Muscle of leg (tissue), 16 donors: ENCODE measurements at places on chromosomes 5 and 9.

DNA sequence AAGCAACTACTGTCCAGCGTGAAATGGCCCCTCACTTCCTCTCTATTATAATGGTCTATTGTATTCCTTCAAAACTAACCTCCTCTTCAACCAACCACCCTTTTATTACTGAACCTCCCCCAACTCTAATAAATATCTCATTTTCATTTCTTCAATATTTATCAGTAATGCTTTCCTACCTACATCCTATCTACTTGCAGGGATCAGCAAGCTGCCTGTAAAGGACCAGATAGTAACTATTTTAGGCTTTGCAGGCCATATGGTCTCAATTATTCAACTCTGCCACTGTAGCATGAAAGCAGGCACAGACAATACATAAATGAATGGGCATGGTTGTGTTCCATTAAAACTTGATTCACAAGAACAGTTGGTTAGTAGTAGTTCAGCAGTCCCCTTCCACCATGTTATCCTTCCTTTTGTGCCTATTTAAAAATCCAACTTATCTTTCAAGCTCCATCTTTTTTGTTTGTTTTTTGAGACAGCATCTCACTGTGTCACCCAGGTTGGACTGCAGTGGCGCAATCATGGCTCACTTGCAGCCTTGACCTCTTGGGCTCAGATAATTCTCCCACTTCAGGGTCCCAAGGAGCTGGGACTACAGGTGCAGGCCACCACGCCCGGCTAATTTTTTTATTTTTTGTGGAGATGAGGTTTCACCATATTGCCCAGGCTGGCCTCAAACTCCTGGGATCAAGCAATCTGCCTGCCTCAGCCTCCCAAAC, 45.8 kb downstream of the PCDHGC5 start:
- DNase-seq = no peak

- no peak for DNase-seq
Measured at GRCh38 chr9:4670591-4670990, 4.3 kb upstream of the SPATA6L start.

DNA sequence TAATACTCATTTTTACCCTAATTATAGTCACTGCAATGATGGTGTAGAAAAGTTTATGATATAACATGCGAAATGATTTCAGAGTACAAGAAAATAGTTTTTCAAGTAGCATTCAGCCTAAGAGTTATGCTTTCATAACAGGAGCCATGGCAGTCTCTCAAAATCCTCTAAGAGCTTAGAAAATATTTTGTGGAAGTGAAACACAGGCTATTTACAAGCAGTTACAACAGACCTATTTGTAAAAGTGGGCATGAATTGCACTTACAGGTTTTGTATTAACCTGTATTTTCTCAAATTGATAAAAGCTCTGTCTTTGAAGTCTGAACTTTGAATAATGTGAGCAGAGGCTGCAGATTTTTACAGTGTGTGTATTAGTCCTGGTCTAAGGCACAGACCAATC, 523.3 kb downstream of the LRRC70 start:
- no peak for DNase-seq

DNA sequence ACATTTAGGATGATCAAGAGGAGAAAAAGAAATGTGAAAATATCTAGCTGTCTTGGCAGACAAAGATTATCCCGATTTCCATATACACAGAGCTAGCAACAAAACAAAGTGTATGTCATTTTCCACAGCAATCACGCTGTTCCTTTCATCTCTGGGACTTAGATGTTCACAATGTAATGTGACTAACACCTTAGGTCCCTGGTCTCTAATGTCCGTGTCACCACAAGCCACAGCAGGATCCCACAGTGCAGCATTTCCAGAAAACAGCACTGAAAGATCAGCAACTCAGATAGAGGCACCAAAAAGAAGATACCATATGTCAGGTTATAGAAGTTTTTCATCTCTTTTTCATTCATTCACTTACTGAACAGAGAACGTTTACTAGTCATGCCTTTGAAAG, 118.0 kb upstream of the TNPO1 start:
- DNase-seq = no peak

DNA sequence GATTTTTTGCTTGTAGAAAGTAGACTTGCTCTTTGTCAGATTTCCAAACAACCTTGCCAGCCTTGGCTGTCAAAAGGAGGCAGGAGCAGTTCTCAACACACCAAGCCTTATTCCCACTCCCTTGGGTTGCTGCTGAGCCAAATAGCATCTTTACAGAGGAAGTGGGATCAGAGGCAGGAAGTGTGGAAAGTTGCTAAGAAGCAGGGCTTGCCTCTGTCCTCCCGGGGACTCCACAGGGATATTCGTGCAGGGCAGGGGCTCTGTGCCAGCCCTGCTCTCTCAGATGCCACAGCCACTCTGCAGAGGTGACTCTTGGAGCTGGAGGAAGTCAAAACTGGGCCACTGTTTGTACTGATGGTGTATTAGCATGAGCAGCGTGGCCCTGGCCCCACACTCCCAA, 24.3 kb downstream of the PTPDC1 start:
- DNase-seq = peak; percentile 81

DNA sequence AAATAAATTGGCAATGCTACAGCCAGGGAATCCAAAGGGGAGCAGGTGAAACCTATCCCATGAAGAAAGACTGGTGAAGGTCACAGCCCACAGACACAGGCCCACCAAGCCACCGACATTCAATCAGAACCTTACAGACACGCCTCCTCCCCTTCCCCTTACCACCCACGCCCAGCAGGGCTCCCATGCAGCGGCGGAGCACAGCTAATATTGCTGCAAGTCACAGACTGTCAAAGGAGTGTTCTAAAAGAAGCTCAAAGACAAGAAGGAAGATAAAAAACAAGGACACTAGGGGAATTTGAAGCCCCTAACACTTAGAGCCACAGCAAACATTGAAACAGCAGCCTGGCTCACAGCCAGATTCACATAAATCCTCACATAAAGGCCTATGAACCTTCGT, 91.2 kb downstream of the MED10 start:
- DNase-seq = no peak

DNA sequence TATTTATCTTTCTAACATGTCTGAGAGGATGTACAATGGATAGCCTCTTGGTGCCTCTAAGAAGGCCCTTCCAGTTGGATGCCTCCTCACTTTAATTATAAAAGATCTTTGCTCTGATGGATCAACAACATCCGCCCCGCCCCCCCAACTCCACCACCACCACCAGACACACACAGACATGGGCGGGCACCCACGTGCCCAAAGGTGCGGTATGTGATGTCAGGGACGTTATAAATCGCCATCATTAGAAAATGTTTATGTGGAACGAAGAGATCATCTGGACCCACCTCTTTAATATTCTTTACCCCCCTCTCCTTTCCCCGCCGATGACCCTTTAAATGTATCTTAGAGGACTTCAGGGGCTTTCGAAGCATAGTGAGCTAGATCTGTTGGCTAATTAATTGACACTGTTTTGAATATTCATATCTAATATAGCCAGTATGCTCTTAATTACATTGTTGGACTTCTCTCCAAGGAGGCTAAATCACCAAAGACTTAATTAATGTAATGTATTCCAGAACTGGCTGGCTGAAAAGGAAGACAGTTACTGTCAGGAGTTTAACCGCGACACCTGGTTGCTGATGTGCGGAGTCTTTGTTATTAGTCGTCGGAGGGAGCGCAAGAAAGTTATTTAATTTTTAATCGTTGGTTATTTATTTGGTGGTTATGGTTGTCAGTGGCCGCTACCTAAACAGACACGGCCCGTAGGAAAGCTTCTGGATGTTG, 6.1 kb upstream of the FOXB2 start:
- DNase-seq = no peak

DNA sequence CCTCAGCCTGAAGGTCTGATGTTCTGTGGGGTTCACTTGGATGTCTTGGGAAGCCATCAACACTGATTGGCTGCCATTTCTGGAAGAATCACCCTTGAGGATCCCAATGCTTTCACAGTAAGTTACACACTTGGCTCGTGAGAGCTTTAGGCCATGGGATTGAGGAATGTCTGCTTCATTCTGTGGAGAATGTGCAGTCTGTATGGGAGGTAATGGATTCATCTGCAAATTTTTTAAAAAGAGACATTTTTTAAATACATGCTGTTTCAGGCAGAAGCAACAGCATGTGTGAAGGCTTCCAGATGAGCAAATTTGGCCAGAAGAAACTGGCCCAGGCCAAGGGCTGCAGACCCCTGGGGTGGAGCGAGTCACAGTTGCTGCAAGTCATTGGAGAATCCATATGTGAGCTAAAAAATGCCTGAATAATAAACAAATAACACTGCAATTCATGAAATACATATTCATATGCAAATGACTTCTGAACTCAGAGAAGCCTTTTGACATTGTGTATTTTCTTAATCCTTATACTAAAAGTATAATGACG, 146.3 kb upstream of the RASEF start:
- peak; percentile 66 for DNase-seq

DNA sequence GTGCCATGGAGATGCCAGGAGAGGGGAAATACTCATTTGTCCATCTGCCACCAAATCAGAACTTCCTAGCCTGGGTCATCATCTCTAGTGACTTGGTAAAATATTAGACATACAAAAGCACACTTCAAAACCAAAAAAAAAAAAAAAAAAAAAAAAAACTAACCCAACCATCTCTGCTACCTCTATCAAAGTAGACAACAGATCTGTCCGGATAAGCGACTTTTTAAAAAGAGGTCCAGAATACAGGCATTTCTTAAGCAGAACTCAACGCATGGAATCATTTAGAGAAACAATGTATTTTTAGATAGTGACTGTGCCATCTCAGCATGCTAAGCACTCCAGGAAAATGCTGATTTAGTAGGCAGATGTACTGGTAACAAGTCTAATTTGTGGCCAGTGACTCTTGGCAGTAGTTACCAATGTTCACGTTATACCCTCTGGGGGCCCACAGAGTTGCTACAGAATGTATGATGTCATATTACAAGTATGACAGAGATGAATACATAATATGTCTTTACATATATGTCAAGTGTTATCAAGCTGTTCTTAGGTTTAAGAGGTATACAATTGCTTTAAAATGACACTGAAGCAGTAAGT, 107.8 kb downstream of the SMIM23 start:
- peak; percentile 77 for DNase-seq

DNA sequence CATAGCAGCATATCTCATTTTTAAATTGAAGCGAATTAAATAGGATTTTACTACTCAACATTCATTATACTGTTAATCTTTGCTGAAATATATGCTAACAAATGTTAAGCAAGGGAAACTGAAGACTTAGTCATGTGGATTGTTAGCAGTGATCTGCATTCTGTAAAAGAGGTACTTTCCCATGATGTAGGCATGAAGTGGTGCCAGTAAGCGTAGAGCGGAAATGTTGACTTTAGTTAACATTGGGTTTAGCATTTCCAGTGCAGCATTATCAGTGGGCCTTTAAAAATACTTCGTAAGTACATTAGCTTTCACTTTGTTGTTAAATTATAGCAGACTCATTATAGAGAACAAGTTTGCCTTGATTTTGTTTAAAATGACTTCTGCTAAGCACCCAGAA, 130.3 kb downstream of the CDC42SE2 start:
- peak; percentile 23 for DNase-seq

- no peak for DNase-seq
Measured at GRCh38 chr9:115939065-115939765, 214.4 kb upstream of the PAPPA start.

GRCh38 chr9:122222791-122223190, 6.0 kb downstream of the LHX6 start:
- DNase-seq = no peak

- DNase-seq = peak; percentile 71
Measured at GRCh38 chr5:147512659-147513379, 3.0 kb upstream of the DPYSL3 start.

DNA sequence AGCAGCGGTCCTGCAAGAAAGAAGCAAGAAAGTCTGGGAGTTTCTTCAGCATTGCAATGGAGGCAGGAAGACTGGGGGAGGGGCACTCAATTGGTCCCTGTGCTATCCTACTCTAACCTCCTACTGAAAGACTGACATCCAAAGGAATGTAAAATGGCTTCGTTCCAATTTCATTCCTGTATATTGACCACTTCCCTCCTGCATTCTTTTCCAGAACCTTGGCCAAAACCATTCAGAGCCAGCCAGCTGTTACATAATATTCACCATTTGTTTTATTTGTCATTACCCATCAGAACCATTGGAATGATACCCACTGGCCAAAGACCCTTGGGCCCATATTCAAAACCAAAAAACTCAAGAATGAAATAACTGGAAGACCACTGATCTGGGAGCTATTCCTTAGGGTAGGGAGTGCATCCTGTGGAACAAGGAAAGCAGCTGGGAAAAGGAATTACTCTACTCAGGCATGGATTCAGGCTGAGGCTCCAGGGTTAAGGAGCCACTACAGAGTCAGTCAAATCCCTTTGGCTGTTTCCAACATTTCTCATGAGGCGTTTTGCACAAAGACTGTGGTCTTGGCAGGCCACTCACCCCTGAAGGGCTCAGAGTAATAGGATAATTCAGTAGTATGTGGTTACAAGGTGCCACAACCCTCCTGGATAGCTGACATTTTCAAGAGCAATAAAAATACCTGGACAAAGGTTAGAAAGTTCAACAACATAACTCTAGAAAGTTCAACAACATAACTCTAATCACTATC, 148.7 kb upstream of the SLC1A3 start:
- DNase-seq = no peak

- no peak for DNase-seq
Measured at GRCh38 chr9:75385236-75385635, 296.9 kb downstream of the OSTF1 start.

DNA sequence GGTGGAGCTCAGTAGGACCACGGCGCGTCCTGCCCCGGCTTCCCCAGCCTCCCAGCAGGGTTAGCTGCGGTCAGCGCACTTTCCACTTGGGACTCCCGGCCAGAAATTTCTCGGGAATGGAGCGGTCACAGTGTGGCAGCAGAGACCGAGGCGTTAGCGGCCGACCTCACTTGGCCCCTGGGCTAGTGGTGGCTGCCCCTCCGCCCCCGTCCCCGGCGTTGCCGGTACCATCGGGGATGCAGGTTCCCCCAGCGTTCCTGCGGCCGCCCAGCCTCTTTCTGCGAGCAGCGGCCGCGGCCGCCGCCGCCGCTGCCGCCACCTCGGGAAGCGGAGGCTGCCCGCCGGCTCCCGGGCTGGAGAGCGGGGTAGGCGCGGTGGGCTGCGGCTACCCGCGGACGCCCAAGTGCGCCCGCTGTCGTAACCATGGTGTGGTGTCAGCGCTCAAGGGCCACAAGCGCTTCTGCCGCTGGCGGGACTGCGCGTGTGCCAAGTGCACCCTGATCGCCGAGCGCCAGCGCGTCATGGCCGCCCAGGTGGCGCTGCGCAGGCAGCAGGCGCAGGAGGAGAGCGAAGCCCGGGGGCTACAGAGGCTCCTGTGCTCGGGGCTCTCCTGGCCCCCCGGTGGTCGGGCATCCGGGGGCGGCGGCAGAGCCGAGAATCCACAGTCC, 460 bp downstream of the DMRTA1 start:
- peak; percentile 54 for DNase-seq

GRCh38 chr5:126849101-126849678, 72.3 kb downstream of the LMNB1 start:
- peak; percentile 26 for DNase-seq

DNA sequence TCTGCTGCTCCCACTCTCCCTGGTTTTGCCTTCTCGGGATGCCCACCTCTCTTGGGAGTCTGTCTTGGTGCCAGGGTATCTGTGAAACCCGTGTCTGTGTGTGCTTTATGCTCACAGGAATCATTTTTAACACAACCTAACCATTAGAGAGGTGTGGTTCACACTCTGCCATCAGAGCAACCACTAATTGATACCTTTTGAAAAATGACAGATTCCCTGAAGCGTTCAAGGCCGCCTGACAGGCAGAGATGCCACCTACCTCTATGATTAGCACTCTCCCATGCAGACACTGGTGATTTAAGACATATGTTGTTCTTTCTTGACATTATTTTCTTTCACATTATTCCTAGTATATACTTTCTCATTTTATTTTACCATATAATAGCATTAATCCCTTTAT, 207.3 kb upstream of the SGCD start:
- no peak for DNase-seq
